ENCODE measurements at places on chromosomes 4 and X.
A peak's percentile ranks its signal among the peaks of the same experiment; 100 is the strongest.

DNA sequence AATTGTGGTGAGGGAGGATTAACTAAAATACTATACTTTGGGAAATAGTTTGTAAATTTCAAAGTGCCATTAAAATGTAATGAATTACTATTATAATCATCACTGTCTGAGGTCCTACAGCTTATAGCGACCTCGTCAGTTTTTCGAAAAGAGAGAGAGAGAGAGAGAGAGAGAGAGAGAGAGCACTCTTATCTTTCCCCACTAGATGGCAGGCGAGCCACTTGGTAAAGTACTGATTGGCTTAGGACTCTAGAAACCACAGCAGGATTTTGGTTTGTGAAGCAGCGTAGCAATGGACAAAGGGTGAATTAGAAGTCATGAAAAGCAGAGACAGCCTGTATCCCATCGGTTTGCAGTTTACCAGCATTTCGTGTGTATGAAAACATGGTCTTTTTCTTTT is 52.5 kb downstream of the LINC00632 start:
- no peak for DNase-seq

DNA sequence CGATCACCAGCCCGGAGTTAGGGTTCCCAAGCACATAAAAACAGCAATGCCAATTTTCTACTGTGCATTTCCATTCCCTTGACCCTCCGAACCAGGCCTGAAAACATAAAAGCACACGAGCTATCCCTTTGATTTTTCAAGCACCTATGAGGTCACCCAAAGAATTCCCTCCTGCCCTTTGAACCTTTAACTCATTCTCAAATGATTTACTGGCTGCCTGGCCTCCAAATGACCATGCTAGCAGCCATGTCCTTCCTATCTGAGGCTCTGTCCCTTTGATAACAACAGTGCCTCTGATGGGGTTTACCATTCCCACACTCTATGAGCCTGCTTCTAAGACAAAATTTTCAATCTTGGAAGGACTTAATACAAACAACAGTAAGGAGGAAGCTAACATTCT is 15.2 kb downstream of the SHROOM4 start:
- DNase-seq, result no peak

GRCh38 chr4:8532245-8532781 is 47.9 kb upstream of the GPR78 start:
- no peak for DNase-seq

DNA sequence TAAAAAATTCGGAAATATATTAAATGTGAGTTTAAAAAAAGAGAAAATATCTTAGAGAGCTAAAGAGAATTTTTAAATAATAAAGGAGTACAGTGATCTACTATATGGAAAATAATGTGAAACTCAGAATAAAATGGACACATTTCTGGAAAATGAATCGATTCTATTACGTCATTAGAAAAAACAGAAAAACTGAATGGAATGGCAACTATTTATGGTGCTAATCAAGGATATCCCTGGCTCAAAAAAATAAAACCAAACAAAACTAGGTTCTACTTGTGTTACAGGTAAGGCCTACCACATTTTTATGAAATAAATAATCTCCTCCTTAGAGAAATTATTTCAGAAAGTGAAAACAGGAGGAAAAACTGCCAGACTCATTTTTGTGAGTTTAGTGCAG is 5.5 kb upstream of the SLC7A11 start:
- DNase-seq, result no peak

DNA sequence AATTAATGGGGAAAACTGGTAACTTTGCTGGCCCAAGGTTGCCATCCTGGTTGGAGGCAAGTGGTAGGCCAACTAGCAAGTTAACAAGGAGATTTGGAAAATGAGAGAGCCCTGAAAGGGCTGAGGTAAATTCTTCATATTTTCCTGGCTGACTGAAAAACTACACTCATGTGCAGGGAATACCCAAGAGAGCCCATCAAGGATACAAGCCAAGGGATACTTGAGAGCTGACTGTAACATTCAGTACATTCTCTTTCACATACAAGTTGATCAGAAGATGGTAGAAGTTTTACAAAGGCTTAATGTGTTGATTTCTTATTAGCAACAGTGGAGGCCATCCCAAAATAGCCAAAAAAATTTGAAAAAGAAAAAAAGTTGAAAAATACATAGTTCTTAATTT is 33.3 kb downstream of the IL2 start:
- no peak for DNase-seq

DNA sequence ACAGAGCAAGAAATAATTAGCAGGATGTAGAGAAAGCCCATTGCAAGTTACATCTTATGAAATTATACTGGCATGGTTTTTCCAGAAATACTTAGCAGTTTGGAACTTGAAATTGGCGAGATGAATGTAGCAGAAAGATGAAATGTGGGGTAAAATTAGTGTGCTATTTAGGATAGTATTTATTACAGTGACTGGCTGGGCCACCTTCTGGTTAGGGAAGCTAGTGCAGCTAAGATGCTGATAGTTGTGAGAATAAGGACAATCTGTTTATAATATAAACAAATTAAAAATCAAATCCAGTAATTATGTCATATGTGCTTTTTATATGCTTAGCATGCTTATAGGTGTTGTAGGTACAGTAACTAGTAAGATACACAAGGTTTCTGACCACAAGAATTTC is 74.8 kb downstream of the IL15 start:
- DNase-seq, result no peak

DNA sequence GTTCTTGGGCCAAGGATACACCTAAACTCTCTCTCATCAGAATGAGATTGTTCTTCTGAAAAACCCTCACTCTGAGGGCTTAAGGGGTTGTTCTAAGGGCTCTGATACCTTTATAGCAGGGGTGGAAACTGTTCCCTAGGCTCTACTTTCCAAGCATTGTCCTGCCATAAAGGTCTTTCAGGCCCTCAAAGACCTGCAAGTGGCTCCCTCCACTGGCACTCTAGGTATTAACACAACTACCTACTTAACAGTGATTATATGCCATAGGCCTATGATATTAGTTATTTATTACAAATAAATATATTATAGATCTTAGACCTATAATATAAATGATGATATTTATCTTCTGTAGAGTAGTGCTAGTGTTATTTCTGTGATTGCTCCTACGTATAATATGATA is 473.7 kb upstream of the RPS6KA3 start:
- DNase-seq, result no peak

GRCh38 chr4:125681240-125681639 is 366.5 kb downstream of the FAT4 start:
- no peak for DNase-seq

- DNase-seq, result no peak
Measured at GRCh38 chr4:188041721-188042120, 46.1 kb downstream of the ZFP42 start.

DNA sequence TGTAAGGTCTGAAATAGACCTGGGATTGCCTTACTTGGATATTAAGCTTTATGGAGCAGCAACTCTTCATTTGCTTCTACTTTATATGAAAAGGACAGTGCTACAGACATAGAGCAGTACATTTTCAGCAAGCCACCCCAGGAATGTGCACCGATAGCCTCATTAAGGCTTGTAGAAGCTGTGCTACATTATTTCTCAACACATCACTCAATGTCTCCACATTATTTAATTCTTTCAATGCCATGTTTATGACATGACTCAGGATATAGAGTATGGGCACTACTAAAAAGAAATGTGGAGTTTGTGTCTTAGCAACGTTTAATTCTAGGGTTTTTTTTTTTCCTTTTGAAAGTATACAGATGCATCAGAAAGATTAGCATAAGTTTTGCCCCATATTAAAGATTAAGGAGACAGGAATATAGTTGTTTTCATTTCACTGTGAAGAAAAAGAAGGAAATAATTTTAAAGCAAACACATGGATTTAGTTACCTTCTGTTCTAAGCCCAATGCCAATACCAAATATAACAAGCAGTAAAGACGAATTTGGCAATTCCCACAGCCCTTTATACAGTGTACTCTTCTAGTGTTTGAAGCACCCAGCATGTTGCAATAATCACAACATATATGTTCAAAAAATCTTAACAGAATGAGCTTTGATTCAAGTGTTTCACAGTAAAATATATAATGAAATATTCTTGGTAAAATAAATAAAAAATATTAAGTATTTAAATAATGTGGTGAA is 2140.1 kb upstream of the AGA start:
- no peak for DNase-seq

GRCh38 chr4:118280501-118281218 is 72.1 kb downstream of the PRSS12 start:
- peak; percentile 36 for DNase-seq

DNA sequence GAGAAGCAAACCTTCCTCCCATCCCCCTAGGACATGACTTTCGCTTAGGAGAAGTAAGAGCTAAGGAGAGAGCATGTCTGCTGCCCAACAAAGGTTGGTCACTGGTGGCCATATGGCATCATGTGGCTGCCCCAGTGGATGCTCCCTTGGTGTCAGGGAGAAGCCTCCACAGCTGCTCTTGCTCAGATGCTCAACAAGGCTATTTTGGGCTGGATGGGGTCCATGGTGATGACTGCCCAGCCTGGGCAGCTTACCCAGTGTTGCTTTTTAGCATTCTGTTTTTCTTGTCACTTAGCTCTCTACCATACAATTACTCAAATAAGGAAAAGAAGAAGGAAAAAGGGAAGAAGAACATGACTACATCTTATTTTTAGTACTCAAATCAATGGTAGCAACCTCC is 48.9 kb upstream of the PPARGC1A start:
- DNase-seq, result no peak

DNA sequence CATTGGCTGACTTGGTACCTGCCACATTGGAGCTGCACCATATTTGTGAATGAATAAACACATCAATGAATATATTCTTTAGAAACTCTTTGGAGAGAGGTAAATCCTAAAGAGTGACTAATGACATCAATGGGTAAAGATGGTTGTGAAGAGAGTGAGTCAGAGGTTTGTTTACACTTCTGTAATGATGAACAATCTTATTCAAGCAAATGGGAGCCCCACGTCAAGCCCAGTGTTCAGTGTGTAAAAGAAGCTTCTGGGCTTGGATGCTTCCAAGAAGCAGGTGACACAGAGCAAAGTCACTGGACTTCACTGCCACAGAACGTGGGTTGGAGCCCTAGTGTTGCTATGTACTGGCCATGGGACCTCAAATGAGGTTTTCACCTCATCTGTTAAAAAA is 319.0 kb downstream of the STK32B start:
- DNase-seq, result no peak

DNA sequence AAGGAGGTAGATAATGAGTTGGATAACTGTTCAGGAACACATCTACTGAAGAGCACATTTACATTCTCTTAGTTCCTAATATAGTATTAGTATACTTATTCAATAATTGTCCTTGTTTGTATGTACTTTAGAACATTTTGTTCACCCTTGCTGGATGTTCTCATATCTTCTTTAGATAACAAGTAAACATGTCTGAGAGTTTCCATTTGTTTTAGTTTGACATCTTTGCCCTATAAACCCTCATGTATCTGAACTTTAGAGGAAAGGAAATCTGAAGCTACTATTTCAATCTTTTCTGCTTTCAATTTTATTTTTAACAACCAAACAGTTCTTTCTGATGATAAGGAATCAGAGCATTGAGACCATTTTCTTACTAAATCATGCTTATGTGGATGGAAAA is 518.6 kb downstream of the RPA4 start:
- no peak for DNase-seq

GRCh38 chrX:8967461-8967860 is 66.5 kb downstream of the FAM9B start:
- no peak for DNase-seq

GRCh38 chr4:172648471-172648870 is 520.1 kb upstream of the GALNT7 start:
- DNase-seq, result no peak

GRCh38 chr4:161728929-161729328 is 434.9 kb downstream of the FSTL5 start:
- DNase-seq, result no peak

DNA sequence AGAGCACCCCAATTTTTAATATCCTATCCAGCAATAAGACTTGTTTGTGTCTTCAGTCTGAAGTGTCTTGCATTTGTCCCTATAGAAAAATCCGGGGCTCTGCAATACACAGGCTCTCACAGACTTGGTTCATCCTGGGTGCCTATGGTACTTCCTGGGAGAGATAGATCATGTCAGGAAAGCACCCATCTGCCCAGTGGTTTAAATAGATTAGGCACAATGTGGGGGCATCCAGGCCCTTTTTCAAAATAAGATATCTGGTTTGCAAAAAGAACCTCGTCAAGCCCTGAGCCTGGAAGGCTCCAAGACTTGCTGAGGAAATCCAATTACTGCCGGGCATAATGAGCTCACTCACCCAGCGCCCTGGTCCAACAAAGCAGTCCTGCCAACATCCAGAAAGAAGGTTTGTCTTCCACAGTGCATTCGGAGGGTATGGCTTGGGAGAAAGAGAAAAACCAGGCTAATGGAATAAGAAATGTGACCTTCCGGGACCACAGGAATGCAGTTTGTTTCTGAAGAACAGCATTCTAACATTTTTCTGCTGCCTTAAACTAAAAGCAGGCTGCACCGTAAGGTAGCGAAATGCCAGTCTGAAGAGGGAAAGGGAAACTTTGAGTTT is 11.6 kb downstream of the JAKMIP1 start:
- no peak for DNase-seq

DNA sequence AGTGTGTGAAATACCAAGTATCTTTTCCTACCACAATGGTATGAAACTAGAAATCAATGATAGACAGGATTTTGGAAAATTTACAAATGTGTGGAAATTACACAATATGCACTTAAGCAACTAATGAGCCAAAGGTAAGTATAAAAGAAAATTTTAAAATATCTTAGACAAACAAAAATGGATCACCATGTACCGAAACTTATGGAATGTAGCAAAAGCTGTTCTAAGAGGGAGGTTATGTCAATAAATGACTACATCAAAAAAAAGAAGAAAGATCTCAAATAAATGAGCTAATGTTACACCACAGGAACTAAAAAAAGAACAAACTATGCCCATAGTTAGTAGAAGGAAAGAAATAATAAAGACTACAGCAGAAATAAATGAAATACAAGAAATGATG is 1084.1 kb downstream of the TECRL start:
- no peak for DNase-seq

GRCh38 chr4:101050088-101050836 is 297.1 kb downstream of the PPP3CA start:
- DNase-seq, result no peak

GRCh38 chr4:2619459-2619858 is 83.0 kb downstream of the FAM193A start:
- DNase-seq, result no peak

DNA sequence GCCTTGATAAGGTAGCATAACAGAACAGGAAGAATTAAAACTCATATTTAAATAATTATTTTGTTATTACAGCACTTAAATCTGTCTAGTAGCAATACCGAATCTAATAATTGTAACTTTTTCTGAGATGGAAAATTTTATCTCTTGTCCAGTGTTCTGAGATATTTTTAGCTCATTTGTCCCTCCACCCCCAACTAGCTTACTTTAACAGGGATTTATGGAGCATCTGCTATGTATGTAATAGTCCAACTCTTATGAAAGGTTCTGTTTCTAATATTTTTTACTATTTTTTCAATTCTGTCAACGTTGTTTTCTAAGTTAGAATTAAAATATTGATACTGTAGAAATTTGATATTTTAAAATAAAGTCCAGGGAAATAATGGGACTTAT is 38.2 kb upstream of the NUDT6 start:
- DNase-seq, result no peak
